ENCODE measurements at places on chromosomes 3 and 15. TPM values are rescaled to one million over a fixed set of nuclear protein-coding genes. Genes with fewer than 3 reads are reported as not detected.

DNA sequence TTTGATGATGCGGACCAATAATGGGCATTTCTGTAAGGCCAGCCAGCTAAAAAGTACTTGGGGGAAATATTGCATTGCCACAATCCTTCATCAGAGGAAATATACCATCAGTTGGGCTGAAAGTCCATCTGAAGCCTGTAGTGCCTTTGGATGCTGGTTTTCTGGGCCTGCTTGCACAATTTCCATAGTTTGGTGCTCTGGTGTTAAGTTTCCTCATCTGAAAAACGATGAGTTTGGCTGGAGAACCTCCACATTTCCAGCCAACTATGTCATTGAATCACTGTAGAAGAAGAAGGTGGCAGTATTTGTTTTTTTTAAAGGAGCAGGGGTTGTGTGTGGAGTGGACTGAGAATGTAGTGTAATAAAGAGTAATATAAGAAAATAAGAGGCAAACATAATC, 10.1 kb downstream of the CCNB2 start:
- DNase-seq: no peak

DNA sequence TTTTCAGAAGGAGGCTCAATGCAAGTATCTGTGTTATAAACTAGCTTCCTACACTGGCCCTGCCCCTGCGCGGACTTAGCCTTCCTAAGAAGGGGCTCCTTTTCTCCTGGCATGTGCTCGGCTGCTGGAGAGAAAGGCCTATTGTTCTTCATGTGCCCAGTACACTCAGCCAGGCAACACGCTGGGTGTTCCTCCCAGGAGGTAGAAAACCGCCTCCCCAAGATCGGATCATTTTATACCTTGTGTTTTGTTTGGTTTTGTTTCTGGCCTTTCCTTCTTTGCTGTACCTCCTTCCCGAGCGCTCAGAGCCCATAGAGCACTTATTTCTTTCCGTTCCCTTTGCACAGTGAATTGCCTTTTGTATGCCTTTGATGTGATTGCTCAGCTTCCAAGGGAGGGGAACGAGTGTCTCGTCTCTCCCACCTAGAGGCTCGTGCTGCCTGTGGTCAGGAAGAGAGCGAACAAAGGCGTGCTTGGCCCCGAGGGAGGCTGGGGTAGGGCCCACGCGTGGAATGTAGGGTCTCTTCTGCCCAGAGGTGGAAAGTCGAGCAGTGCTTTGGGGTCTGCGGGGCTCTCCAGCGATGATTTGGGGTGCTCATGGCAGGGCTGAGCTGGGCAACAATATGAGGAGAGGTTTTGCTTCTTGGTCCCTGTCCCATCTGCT, 30.0 kb downstream of the CCNL1 start:
- DNase-seq: peak; percentile 38

- DNase-seq: no peak
Measured at GRCh38 chr15:81567924-81568323, 193.9 kb upstream of the TMC3 start.

GRCh38 chr3:45455040-45455439, 66.7 kb downstream of the LARS2 start:
- DNase-seq: no peak

ALDH1A3 gene
- total RNA-seq: 3.4 TPM

DNA sequence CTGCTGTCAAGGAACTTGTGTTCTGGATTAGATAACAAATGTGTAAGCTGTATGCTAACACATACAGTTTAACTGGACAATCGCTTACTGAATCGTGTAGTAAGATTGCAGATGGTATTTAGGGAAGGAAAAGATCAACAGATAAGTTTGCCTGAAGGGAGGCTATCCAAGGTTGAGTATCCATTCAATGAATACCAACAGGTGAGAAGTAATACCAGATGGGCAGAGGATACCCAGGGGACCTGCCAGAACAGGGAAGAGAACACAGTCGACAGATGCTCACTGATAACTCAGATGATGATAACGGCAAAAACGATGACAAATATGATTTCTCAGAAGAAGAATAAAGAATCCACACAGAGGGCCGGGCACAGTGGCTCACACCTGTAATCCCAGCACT, 3.2 kb upstream of the UACA start:
- no peak for DNase-seq

CAMK1 gene
- 24.2 TPM for total RNA-seq

GRCh38 chr15:48131324-48131723, 10.5 kb downstream of the SLC24A5 start:
- DNase-seq: no peak

- no peak for DNase-seq
Measured at GRCh38 chr3:64945171-64945729, 257.4 kb upstream of the ADAMTS9 start.

ACVR2B gene
- 6.6 TPM for total RNA-seq

GOLGA8M gene
- 2.5 TPM for total RNA-seq

OXSR1 gene
- 21.4 TPM for total RNA-seq

GRCh38 chr3:24530471-24530870, 35.8 kb upstream of the THRB start:
- DNase-seq: no peak

GRCh38 chr3:51671734-51672475, 853 bp downstream of the TEX264 start:
- DNase-seq: peak; percentile 83

DNA sequence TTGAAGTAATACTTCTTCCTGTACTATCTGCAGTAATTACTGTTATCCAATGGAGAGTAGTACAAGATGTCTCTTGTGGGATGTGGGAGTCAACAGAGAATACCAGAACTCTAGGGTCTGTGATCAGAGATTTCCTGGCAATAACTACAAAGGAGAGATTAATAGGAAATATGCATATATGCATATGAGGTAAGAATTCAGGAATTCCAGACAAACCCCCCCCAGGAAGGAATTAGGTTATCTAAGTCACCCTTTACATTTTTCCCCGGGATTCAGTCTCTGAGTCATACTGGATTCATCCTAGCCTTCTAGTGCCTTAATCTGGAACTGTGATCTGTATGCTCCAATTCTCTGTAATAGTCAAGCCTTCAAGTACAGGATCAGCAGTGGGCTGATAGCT, 49.4 kb downstream of the GTF2E1 start:
- no peak for DNase-seq

LIPC gene
- total RNA-seq: 0.68 TPM

DNA sequence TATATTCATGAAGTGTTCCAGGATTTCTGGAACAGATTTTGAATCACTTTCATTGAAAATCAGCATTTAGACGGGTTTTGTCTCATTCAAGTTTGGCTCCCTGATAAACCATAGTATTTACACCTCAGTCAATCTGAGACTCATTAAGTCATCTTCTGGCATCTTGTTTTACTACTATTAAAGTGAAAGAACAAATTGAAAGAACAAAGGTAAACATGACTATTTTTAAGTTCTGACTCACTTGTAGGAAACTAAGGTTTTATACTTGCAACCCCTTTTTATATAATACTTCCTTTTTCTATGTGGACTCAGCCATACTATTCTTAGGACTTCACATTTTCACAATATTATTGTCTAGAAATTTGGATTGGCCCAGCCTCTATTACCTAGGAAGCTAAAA, 854.4 kb downstream of the SQOR start:
- DNase-seq: no peak

GRCh38 chr3:2266606-2267005, 167.9 kb downstream of the CNTN4 start:
- no peak for DNase-seq

DNA sequence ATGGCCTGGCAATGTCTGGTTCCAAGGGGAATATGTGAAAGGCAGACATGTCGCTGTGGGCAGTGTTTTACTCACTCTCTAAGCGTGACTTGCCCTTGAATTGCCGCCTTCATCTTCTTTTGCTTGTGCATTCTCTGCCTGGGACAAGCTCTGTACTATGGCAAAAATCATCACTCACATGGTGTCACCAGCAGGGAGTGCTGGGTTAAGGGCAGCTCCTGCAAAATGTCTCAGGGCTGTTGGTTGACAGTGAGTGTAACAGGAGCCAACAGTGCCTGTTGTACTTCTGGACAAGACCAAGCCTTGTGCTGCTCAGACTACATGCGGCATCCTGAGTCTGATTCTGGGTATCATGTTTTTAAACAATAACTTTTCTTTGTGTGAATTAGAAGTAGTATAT, 45.3 kb upstream of the KY start:
- no peak for DNase-seq

DNA sequence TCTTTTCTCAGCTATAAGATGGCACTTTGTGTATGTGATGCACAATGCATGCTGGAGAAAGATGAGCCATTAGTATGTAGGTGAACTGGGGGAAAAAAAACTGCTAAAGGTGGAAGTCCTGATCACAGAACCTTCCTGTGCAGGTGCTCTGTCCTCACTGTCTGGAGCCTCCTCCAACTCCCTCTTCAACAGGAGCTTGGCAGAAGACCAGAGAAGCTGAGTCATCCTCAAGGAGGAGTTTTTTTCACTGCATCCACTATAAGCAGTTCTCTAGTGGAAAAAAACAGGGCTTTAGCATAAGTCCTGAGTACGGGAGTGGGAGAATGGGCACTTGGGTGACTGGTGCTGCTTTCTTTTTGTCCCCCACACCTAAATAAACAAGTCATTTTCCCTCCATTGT, 168.4 kb upstream of the CADPS start:
- DNase-seq: no peak

FGD5 gene
- total RNA-seq: 28.7 TPM

GRCh38 chr3:196569003-196569516, 600 bp downstream of the FBXO45 start:
- DNase-seq: peak; percentile 33

DNA sequence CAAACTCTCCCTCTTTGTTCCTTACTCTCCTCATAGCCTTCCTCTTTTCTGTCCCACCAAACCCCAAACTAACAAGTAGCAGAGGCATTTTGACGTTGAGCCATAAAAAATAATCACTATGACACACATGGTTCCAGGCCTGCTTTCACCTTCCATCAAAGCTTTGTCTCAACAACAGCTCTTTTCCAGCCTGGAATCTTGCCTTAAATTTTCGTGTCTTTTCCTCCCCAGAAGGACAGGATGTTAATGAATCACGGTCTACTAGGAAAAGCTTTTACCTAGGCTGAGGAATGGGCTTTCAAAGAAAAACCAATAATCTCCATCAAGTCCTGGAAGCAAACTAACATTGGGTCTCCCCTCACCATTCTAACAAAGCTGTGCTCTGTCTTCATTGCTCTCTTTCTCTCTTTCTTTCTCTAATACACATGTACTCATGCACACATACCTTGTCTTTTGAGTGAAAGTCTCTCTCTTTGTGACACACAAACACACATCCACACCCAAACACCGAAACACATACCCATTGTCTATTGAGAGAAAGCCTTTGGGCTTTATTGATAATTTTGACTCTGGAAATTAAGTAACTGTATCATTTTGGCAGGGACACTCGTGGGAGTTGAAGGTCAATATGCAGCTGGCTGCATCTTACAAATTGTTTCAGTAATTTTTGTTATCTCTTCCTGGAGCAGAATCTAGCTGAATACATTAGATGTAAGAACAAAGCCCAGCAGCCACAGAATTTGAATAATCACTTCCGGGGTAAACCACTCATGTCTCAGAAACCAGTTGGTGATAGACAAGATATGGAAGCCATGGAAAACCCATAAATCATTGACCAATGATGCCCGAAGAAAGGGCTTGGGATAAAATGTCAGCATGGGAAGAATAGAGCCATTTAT, 107.4 kb upstream of the SLC4A7 start:
- DNase-seq: no peak

DNA sequence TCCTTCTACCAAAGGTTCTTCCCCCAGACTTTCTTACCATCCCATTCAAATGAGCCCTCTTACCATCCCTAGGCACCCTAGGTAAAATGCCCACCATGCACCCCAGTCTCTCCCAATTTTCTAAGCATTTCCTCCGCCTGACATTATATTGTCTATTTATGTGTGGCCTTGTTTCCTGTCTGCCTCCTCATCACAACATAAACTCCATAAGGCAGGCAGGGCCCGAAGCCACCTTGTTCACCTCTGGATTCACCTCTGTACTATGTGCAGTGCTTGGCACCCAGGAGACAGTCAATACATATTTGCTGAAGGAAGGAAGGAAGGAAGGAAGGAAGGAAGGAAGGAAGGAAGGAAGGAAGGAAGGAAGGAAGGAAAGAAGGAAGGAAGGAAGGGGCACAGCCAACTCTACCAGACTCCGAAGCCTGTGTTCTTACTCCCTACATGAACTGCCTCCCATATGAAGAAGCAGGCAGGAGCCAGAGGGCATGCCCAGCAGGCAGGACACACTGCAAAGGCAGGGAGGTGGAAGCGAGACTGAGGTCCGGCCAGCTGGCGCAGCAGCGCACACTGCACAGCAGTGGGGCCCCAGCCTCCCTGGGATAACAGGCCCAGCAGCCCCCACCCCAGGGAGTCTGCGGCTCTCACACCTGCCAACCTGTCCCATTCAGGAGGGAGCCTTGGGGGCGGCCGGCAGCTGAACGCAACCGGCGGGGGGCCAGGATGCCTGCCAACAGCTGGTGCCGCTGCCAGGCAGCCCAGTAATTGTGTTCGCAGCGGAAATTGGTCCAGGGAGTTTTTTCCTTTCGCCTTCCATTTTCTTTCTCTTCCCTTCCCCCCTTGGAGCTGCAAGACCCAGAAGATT, 106.0 kb upstream of the LINGO1 start:
- DNase-seq: no peak

- DNase-seq: no peak
Measured at GRCh38 chr15:73925848-73926218, 429 bp upstream of the LOXL1 start.

GRCh38 chr3:56915966-56916586, 114.3 kb upstream of the ARHGEF3 start:
- DNase-seq: peak; percentile 41

- no peak for DNase-seq
Measured at GRCh38 chr15:70714015-70714414, 49.3 kb downstream of the UACA start.

SAMD7 gene
- total RNA-seq: not detected

DNA sequence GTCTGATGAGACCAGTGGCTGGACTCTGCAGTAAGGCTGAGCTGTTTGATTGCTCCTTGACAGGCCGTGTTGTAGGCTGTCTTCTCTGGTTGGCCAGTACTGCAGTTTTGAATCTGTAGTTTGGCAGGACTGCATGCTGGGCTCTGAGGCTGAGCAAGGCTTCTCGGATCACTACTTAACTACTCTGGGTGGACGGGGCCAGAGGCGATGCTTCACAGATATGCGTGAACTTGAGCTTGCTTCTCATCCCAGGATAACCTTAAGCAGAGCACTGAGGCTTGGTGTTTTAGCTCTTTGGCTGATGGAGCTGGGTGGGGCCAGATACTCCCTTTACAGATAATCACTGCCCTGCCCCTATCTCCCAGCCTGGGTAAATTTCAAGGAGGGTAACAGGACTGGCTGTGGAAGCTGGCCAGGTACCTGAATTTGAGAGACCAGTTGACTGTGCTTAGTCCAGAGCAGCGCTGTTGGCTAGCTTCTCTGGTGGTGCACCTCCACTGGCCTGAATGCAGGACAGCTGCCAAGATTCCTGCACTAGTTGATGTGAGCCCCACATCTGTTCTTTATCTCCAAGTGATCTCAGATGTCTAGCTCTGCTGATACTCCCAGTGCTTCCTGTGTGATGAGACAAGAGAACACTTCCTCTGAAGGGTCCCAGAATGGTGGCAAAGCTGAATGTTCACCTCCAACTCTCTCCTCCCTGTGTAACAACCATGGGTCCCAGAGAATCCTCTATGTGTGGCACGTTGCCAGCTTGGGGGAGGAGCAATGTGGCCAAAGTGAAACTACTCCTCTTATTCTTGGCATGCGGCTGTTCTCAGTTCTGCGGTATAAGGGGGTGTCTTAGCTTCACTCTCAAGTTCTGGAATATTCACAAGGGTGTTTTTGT, 37.9 kb downstream of the RPL39L start:
- DNase-seq: peak; percentile 87

GRCh38 chr3:49213541-49213943, 42.1 kb downstream of the KLHDC8B start:
- DNase-seq: no peak
